ENCODE measurements at places on chromosomes 11 and 22.

DNA sequence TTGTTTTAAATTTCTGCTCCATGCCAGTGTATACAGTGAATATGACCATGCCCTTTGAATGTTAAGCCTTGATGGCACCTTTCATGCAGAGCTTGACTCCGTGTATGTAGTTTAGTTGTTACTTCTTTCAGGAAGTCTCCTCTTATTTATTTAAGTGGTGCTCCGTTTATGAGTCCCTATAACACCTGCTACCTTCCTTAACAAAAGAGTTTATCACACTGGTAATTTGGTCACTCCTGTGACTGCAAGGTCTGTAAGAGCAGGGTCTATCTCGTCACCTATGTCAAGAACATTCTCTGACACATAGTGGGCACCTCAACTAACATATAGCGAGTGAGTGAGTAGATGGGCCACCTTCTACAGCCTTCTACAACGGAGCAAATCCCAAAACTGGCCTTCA is 152.5 kb downstream of the CCDC34 start:
- no peak for DNase-seq

DNA sequence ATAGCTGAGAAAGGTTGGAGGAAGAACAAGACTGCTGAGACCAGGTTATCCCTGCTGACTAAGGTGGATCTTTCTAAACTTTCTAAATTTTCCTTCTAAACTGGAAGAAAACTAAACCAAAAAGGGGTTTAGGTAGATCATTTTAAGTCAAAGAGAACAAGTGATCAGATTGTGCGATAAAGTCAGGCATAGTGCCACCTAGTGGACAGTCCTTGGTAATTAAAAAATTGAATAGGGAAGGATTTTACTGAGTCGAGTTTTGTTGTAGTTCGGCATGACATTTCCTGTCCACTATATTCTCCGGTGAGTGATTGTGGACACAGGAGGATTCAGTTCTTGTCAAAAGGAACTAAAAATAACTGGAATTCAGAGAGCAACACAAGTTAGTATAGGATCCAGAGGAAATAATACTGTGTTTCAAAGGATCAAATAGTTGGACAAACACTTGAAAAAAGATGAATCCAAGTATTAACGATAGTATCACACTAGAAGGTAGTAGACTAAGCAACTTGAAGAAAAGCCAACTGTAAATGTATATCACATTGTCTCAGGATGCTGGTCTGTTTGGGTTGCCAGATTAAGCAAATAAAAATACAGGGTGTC is 1236.4 kb downstream of the FAM181B start:
- DNase-seq, result peak; percentile 67

- DNase-seq, result no peak
Observed at GRCh38 chr11:115705200-115705599, 201.0 kb upstream of the CADM1 start.

GRCh38 chr11:62108971-62109404 is 14.8 kb upstream of the INCENP start:
- DNase-seq, result no peak

GRCh38 chr22:22599248-22599647 is 40.2 kb upstream of the PRAME start:
- DNase-seq, result no peak

GRCh38 chr22:32846780-32847491 is 45.4 kb downstream of the TIMP3 start:
- peak; percentile 82 for DNase-seq

GRCh38 chr11:130611791-130612251 is 163.4 kb downstream of the ADAMTS15 start:
- no peak for DNase-seq

- peak; percentile 80 for DNase-seq
Observed at GRCh38 chr11:44634401-44635281, 69.2 kb downstream of the CD82 start.

DNA sequence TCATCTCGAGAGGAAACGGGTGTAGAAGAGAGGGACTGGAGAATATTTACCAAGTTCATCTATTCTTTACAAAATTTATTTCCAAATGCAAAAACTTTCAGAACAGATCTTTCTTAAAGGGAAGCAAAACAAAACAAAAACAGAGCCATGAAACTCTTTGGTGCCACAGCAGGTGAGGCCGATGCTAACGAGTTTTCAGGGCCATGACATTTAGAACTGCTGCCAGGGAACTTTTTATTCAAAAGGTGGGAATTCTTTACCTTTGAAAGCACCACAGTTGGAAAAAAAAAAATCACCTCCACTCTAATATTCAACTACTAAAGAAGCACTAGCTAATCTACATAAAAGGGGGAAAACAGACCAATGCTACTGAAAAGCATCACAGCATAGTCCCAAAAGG is 230.1 kb downstream of the DCDC1 start:
- no peak for DNase-seq

DNA sequence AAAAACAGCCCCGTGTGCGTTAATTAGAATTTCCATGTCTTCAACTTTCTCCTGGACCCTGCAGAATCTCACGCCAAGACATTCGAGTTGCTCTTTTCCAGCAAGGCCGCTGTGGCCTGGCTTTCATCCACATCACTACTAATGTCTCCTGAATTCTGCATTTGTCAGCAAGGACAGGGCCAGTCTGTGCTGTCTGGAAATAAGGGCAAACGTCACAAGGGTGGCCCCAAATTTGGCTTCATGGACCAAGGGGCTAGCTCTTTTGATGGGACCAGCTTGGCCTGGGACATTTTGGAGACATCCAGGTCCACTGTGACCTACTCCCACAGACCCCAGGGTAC is 33.4 kb downstream of the KCNQ1OT1 start:
- DNase-seq, result peak; percentile 89

DNA sequence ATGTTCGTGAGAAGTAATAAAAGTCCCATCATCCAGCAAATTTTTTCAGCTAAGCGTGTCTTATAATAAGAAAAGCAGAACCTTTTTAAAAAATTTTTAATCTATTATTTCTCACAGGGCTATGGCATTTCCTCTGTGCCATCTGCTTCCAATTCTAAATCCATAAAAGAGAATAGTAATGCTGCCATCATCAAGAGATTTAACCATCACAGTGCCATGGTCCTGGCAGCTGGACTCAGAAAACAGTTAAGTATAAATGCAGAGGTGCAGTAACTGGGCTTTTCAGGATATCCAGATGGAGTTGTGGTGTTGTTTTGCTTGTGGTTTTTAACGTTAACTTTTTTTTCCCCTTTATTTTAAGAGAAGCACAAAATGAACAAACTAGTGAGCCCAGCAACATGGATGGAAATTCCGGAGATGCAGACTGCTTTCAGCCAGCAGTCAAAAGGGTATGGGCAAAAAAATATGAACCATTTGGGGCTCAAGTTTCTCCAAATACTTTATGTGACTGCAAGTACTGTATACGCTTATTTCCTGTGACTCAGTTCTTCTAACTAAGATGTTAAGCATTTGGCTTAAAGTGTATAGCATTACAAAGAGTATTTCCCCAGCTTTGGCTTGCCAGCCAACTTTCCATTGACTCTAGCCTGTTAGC is 25.2 kb downstream of the GTF2H1 start:
- DNase-seq, result no peak

DNA sequence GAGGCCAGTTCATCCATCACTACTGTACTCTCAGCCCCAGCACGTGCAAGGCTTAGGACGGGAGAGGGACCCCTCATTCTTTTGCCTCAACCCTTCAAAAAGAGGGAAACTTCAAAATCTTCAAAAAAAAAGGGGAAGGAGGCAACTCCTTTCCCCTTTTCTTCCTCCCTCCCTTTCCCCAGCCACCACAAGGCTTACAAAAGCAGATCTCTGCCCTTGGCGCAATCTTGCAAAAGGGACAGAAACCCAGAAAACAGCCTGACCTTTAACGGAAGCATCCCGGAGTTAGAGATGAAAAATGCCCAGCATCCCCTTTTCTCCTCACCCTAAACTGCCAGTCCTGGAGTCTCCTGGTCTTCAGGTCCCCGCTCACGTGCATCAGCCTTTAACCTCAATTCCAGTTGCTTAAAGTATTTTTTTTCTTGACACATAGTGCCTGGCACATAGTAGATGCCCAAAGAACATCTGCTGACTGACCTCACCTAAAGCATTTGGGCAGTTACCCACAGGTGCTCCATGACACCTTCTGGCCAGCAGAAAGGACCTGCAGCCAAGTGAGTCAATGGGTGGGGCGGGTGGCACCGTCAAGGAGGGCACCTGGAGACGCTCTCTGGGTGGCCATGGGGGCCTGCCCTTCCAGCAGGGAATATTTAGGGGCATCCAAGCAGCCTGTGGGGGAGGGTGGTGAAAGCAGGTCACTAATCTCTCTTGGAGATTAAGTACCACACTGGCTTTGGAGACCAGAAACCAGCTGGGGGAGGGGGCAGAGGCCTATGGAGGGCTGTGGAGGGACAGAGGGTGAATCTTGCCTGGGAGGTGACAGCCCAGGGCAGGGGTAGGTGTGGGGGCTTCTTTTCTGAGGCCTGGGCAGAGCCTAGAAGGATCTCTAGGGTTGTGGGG is 16.3 kb downstream of the NECTIN1 start:
- no peak for DNase-seq

DNA sequence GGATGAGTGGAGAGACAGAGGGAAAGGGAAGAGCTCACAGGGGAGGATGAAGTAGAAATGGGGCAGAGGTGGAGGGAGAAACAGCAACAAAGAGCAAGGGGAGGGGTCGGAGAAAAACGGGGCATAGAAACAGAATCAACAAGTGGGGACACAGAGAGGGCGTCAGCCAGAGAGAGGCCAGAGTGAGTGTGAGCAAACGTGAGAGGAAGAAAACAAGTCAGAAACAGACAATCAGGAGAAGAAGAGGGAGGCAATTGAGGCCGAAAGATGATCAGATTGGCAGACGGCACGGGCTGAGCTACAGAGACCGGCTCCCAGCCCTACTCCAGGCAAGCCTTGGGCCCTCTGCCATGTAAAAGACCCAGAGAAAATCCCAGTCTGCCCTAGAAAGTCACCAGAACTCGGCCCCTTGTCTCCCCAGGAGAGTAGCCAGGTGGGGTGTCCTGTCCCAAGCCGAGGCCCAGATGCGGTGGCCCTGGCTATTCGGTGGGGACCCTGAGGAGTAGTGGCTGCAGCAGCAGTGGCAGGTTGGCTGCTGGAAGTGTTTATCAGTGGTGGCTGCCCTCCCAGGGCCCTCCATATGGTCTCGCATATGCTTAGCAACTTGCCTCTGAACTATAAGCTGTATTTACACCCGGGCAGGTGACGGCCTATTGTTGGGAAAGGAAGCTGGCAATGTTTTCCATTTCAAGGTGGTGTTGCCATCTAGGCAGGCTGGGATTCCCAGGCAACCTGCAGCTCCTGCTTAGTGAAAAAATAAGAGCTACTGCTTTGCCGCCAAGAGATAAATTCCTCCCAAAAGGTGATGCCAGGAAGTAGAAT is 14.8 kb upstream of the TSPAN18 start:
- DNase-seq, result no peak

DNA sequence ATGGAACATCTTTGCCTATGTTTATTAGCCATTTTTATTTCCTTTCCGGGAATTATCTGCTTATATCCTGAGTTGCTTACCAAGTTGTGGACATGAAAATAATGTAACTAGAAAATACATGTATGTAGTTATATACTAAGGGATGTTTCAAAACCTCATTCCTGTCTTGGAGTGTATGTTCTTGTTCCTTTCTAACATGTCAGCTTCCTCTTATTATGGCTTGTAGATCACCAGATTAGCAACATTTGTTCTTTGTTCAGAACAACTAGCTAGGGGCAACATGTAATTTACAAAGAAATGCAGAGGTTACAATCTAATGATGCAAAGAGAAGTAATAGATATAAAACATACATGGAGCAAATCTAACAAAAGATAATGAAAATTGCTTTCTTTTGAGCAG is 13.1 kb upstream of the TMEM123 start:
- no peak for DNase-seq

GRCh38 chr11:12415342-12415966 is 38.1 kb downstream of the PARVA start:
- no peak for DNase-seq

- peak; percentile 86 for DNase-seq
Observed at GRCh38 chr11:12827929-12828812, 153.9 kb downstream of the TEAD1 start.

DNA sequence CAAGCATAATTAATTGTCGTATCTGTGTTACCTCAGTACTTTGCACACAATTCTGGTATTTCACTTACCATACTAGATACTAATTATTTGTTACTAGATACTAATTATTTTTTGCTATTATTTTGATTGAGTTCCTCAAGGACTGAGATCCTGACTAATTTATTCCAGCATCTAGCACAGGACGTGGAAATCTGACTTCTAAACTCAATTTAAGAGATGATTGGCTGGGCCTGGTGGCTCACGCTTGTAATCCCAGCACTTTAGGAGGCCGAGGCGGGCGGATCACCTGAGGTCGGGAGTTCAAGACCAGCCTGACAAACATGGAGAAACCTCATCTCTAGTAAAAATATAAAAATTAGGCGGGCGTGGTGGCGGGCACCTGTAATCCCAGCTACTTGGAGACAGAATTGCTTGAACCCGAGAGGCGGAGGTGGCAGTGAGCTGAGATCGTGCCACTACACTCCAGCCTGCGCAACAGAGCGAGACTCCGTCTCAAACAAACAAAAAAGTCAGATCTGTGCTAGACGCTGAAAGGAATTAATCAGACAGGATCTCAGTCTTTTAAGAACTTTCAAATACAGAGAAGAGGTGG is 527 bp upstream of the MRPL48 start:
- DNase-seq, result no peak

DNA sequence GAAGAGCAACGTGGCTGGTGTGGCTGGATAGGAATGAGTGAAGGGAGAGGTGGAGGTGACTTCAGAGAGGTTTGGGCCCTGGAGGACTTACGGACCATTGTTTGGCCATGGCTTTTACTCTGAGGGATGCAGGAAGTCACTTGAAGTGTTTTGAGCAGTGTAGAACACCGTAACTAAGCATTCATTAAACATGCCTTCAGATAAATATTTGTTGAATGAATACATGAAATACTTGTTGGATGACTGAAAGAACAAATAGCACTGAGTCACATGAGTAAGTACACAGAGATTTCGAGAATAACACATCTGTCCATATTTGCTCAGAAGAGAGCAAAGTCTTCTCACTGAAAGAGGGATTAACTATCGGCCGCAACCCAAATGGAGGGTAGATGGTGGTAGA is 182.7 kb upstream of the SNX19 start:
- no peak for DNase-seq

GRCh38 chr22:24532075-24532474 is 22.9 kb downstream of the GUCD1 start:
- no peak for DNase-seq

GRCh38 chr11:74466916-74467885 is at the start of gene KCNE3:
Gene KCNE3 (minus strand): TSS chr11:74467549. CDS start chr11:74457563, 9,986 bp downstream.
- DNase-seq, result peak; percentile 60
